ENCODE measurements at places on chromosomes 12 and 14. TPM values are rescaled to one million over a fixed set of nuclear protein-coding genes. Genes with fewer than 3 reads are reported as not detected.
A peak's percentile ranks its signal among the peaks of the same experiment; 100 is the strongest.

Gene SYCP3
- 1.2 TPM for polyA plus RNA-seq

Gene ARF3
- 128 TPM for polyA plus RNA-seq

Gene FAM90A1
- 3.8 TPM for polyA plus RNA-seq

Gene TAMALIN
- polyA plus RNA-seq, result 23.4 TPM

Gene NYNRIN
- 54.6 TPM for polyA plus RNA-seq

Gene RNASE11
- polyA plus RNA-seq, result not detected

Gene HELB
- 5.0 TPM for polyA plus RNA-seq

Gene ORAI1
- 10.3 TPM for polyA plus RNA-seq

GRCh38 chr14:74495356-74495755, 1.8 kb downstream of the ISCA2 start:
- no peak for DNase-seq

GRCh38 chr12:31288381-31288780, 37.6 kb downstream of the SINHCAF start:
- DNase-seq, result no peak

DNA sequence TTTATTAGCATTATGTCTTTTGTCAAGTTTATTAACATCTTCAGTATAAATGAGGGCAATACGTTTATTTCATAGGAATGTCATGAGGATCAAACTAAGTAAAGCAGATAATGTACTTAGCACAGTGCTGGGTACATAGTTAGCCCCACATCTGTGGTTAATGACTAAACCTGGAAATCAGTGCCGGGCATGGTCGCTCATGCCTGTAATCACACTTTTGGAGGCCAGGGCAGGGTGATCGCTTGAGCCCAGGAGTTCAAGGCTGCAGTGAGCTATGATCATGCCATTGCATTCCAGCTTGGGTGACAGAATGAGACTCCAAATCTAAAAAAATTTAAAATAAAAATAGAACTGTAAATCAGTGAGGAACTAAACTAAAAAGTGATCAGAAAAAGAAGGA, 44.8 kb upstream of the GUCY2C start:
- DNase-seq, result no peak

DNA sequence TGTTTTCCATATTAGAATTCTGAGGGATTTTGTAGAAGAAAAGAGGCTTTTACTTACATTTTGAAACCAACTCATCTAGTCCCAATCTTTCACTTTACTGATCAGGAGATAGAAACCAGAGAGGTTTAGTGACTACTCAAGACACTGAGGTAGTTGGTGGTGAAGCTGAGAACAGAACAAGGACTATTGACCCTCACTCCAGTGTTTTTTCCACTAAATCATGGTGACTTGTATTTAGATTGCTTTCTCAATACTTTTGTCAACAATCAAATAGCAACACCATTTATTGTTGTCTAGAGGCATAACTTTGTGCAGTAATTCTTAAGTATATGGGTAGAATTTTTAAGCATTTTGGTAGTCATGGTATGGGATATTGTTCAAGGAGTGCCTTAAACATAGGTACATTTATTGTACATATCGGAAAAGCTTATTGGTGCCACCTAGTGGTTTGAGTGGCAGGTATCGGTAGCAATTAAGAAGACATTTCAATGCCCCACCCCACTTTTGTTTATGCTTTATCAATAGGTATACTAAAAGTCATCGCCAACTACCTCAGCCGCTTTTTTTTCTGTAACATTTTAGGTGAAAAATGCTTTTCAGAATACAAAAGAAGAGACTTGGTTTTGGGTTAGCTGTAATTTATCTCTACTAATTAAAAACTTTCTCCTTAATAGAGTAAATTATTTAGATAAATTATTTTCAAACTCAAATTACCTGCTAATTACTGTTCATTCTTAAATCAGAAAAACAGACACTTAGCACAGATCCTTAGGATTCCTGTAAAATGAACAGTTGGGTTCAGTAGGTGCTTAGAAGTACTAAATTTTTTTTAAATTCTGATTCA, 47.3 kb upstream of the PAWR start:
- DNase-seq, result peak; percentile 47

GRCh38 chr12:109864916-109865315, 15.4 kb downstream of the GLTP start:
- no peak for DNase-seq

DNA sequence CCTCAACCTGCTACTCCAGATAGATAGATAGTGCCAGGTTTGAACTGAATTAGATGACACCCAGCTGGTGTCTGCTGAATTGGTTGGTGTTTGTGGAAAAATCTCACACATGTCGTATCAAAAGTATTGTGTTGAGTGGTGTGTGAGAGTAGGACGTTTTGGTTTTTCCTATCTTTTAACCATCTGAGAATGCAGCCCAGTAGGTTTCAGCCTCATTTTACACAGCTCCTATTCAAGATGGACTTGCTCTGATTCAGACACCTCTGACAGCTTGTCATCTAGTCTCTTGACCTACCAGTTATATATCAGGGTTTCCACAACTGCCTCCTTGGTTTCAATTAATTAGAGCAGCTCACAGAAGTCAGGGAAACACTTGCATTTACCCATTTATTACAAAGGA, 254.4 kb downstream of the KTN1 start:
- no peak for DNase-seq

DNA sequence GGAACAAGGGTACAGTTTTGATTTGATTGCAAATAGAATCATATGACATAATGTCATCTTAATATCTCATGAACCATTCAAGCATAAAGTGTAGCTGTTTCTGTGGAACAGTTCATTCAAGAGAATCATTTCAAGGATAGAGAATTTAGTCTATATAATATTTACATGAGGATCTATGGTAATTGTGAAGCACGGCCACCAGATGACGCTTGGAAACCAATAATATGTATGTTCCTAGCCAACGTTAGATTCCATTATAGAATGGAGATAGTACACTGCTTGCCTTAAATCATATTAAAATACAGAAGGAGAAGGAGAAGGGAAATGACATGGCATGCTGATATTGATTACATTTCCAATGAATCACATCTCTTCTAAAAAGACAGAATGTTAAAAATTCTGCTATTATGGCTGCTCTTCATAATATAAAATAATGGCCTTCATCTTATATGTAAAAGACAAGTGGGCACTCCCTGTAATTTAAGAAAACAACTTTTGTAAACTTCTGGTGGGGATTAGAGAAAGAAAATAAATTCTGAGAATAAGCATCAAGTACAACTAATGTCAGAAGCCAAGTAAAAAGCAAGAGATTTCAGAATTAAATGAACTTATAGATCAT, 351.0 kb downstream of the NAV3 start:
- peak; percentile 26 for DNase-seq

DNA sequence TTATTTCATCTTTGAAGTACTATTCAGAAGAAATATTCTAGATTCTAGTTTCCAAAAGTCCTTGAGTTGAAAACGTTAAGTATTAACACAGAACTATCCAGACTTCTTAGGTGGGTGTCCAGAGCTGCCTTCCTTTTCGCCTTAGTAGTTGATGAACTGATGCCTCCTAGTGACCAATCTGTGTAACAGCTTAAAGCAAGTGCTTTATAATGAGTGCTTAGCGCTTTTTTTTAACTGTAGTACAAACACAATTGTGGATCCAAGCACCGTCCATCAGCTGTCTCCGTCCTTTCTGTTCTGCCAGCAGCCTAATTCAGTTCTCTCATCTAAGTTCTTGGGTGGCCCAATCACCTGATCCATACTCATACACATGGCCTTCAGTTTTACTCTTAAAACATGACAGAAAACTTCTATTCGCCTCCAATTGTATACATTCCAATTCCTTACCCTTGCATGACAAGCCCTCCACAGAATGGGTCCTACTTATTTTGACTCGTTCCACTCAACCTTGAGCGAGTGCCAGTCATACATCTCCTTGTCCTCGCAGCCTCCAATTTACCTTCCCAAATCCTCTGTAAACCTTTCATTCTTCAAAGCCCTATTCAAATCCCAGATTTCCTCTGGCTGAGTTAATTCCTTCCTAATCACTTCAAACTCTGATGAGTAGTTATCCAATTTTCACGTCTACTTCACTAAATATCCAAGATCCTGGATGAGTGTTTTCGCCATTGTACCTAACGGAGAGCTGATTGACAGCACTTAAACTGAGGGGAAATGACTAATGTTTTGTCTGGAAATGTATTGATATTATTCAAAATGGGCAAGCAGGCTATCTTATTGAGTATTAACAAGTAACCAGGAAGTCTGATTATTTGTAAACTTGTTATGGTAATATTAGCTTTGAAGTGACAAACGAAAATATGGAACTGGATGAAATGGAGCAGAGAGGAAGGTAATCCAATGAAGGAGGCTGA, 5.8 kb upstream of the PHLDA1 start:
- peak; percentile 72 for DNase-seq

DNA sequence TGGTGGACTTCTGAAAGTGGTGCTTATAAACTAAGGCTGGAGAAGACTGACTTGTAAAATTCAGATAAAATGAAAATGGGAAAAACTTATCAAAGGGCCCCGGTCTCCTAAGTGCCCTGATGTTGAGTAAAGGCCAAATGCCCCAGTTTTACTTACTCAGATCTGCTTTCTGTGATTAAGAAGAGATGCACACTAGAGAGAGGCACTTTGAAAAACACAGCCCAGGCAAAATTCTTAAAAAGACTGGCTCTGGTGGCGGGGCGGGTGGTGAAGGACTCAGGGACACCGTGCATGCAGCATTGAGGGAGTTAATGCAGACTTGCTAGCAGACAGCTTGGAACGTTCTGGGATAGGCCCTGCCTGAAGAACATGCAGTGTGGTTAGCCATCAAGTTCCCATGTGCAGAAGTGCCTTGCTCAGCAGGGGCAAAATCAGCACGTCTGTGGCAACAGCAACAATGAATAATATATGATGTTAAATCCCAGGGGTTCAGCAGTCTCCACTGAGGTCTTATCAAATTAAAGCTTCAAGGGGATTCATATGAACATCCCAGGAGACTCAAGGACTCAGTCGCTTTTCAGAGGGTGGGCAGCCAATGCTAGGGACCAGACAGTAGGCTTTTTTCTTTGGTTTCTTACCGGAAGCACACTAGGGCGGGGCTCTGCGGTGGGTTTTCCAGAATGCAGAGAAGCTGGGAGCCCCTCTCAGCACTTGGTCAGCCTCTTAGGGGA, 105.0 kb downstream of the DAD1 start:
- DNase-seq, result no peak

GRCh38 chr12:132604668-132605441, 5.5 kb downstream of the LRCOL1 start:
- no peak for DNase-seq

- DNase-seq, result no peak
Observed at GRCh38 chr14:75711796-75712211, 50.8 kb downstream of the TTLL5 start.

DNA sequence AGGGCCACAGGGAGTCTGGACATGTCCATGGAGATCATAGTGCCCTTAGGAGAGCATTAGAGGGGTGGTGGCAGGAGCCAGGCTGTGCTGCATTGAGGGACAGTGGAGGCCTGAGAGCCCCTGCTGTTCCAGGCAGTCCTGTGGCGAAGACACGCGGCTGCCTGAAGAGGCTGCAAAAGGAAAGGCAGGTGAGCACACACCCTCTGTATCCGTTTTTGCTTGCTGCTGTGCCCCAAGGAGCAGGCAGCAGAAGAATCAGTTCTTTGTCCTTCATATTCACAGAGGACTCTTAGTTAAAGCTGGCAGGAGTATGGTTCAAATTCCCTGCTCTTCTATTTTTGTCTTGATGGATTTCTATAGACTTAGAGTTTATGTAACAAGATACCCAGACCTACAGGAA, 4.5 kb downstream of the SLC35E3 start:
- DNase-seq, result no peak

DNA sequence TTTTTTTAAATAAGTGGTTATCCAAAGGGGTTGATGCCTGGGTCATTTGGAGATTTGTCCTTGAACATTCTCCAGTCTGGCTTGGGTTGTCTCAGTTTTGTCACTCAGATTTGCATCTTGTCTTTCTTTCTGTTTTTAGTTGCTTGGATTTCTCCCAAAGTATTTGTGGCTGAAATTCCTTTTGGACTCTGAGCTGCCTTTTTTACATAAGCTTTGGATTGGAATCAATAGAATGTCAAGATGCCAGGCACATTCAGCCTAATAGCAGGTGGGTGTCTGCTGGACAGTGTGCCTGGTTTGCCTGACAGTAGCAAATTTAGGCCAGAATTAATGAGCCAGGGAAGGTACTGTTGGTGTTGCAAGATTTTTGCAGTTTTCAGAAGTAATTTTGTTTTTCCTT, 50.0 kb downstream of the FLRT2 start:
- no peak for DNase-seq

GRCh38 chr12:14751986-14752385, 51.3 kb downstream of the WBP11 start:
- DNase-seq, result no peak

- no peak for DNase-seq
Observed at GRCh38 chr12:9687228-9687627, 17.7 kb downstream of the CLEC2D start.

DNA sequence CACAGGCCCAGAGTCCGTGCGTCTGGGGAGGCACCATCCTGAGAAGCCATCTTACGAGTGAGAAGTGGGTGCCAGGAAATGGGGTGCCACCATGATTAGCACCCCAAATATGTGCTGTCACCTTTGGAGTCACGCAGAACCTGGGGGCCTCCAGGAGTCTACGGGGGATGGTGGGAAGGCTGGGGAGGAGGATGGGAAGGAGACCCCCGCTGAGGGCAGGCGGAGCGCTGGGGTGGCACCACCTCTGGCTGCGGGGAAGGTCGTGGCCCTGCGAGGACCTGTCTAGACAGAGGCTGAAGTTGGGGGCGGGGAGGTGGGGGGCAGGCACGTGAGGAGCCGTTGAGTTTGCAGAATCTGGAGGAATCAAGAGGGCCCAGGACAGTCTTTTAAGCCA, 42.6 kb upstream of the FBRSL1 start:
- no peak for DNase-seq

GRCh38 chr14:93266127-93266526, 59.1 kb downstream of the UBR7 start:
- no peak for DNase-seq

GRCh38 chr14:32984241-32984930, 45.7 kb downstream of the NPAS3 start:
- no peak for DNase-seq

DNA sequence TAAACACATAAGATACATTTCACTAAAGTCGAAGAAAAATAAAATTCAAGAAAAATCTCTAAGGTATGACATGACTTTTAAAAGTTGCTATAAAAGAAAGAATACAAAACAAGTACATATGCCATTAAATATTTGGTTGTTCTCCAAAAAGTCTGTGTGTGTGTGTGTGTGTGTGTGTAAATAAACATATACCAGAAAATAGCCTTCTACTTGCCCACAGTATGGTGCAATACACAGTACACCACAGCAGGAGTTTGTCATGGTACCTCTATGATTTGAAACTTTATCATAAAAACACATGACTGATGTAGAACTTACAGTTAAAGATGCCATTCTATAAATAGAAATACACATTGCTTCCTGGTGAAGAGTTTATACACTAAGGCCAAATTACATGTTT, 692.7 kb upstream of the MGAT4C start:
- DNase-seq, result no peak

DNA sequence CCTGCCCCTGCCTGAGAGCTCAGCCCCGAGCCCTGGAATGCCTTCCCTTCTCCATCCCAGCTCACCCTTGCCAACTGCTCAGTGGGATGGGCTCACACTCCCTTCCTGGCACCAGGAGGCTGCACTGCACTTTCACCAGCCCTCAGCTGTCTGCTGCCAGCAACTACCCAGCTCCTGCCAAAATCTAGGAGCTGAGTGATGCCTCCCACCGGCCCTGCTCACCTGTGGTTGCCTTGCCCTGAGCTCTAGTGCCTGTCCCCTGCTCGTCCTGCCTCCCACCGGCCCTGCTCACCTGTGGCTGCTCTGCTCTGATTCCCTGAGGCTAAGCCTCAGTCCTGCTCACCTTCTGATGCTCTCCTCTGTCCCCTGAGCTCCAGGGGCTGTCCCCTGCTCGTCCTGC, 119.8 kb downstream of the TMEM121 start:
- DNase-seq, result no peak

Measured in left kidney (tissue), 8 donors.